T-helper 17 cell (primary cell): ENCODE measurements at places on chromosomes 11 and 22.

DNA sequence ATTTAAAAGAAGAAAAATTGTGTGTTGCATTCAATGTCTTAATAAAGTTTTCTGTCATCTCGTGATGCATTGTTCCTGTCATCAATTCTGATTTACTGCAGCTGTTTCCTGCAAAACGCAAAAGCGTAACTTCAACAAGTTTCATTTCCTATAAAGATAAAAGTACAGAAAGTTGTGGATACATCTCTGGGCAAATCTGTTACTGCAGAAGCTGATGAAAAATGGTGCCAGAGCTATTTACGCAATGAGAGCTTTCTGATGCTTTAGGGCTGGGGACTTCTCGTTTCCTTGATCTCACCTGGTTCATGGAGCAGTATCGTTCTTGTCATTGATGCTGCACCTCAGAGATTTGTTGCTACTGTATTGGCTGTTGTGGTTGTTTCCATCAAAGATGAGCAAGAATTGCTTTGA is 15.5 kb upstream of the MS4A12 start:
- H3K27me3 ChIP-seq, result no peaks in the 10 kb centered on the region
- H3K36me3 ChIP-seq, result no peaks in the 10 kb centered on the region
- H3K4me3 ChIP-seq, result no peak overlapping the region
- H3K27ac ChIP-seq, result no peak overlapping the region

GRCh38 chr22:27107824-27108223 is 450.4 kb downstream of the MIAT start:
- peaks cover 2% of the 10 kb centered on the region for H3K36me3 ChIP-seq
- H3K27me3 ChIP-seq, result peaks cover 2% of the 10 kb centered on the region
- H3K4me1 ChIP-seq, result no peaks in the 10 kb centered on the region
- no peak overlapping the region for H3K27ac ChIP-seq
- H3K4me3 ChIP-seq, result no peak overlapping the region

DNA sequence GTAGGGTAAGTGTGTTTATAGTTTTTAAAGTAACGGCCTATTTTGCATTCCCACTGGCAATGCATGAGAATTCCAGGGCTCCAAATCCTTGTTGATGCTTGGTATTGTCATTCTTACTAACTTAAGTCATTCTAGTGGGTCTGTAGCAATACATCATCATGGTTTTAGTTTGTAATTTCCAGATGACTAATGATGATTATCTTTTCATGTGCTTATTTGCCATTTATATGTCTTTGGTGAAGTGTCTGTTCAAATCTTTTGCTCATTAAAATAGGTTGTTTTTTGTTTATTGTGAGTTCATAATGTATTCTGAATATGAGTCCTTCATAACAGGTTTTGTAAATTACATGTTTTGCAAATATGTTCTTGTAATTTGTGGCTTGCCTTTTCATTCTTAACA is 31.2 kb downstream of the MTMR3 start:
- H3K4me3 ChIP-seq, result no peak overlapping the region
- DNase-seq, result no peak
- no peaks in the 10 kb centered on the region for H3K36me3 ChIP-seq
- no peaks in the 10 kb centered on the region for H3K27me3 ChIP-seq
- peaks cover 44% of the 10 kb centered on the region for H3K4me1 ChIP-seq
- peak overlapping the region; percentile 9 for H3K27ac ChIP-seq

- no peak for DNase-seq
- H3K4me1 ChIP-seq, result peaks cover 7% of the 10 kb centered on the region
- no peak overlapping the region for H3K27ac ChIP-seq
Observed at GRCh38 chr11:111574373-111575225, 27.6 kb upstream of the SIK2 start.

DNA sequence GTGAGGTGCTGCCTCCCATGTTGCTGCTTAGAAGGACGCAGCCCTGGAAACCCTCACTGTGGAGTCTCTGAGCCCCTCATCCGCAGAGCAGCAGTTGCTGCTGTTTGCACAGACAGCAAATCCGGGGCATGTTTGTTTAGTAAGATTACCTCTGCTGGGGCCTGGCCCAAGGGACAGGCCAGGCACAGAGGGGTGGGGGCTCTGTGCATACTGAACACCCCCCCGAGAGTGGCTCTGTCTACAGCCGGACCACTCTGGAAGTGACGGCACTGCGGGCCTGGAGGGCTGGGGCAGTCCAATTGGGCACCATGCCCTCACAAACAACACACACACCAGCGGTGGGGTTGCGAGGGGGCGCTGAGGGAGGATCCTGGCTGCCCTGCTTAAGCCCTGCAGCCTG is 22.9 kb upstream of the CCDC188 start:
- no peaks in the 10 kb centered on the region for H3K36me3 ChIP-seq
- no peak for DNase-seq
- no peak overlapping the region for H3K4me3 ChIP-seq
- H3K4me1 ChIP-seq, result no peaks in the 10 kb centered on the region

- H3K4me1 ChIP-seq, result no peaks in the 10 kb centered on the region
- H3K36me3 ChIP-seq, result no peaks in the 10 kb centered on the region
- no peak for DNase-seq
- H3K27ac ChIP-seq, result no peak overlapping the region
Observed at GRCh38 chr11:81888391-81888790, 845.3 kb downstream of the FAM181B start.

- no peaks in the 10 kb centered on the region for H3K4me1 ChIP-seq
- DNase-seq, result no peak
- no peaks in the 10 kb centered on the region for H3K27me3 ChIP-seq
Observed at GRCh38 chr11:40569947-40570531, 889.4 kb downstream of the LRRC4C start.

DNA sequence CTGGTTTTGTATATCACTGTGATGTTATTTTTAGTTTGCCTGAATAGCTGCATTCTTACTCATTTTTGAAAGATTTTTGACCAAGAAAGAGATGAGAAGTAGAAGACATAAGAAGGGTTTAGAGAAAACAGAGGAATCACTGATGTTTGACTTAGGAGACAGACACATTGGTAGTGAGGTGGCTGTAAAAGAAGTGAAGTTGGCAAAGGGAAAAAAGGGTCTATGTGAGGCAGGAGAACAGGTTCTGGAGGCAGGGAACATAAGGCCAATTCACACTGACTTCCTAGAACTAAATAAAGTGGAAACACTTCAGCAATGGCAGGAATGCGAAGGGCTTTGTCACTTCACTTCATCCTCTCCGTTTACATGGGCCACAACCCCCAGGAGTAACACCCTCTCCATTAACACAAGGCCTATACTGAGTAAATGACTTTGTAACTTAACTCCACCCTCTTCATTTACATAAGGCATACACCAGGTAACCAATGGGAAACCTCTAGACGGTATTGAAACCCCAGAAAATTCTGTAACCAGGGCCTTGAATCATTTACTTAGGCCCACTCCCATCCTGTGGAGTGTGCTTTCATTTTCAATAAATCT is 36.5 kb downstream of the CTSC start:
- H3K27me3 ChIP-seq, result no peaks in the 10 kb centered on the region
- peaks cover 11% of the 10 kb centered on the region for H3K36me3 ChIP-seq
- peak overlapping the region; percentile 67 for H3K4me3 ChIP-seq
- H3K4me1 ChIP-seq, result peaks cover 27% of the 10 kb centered on the region

DNA sequence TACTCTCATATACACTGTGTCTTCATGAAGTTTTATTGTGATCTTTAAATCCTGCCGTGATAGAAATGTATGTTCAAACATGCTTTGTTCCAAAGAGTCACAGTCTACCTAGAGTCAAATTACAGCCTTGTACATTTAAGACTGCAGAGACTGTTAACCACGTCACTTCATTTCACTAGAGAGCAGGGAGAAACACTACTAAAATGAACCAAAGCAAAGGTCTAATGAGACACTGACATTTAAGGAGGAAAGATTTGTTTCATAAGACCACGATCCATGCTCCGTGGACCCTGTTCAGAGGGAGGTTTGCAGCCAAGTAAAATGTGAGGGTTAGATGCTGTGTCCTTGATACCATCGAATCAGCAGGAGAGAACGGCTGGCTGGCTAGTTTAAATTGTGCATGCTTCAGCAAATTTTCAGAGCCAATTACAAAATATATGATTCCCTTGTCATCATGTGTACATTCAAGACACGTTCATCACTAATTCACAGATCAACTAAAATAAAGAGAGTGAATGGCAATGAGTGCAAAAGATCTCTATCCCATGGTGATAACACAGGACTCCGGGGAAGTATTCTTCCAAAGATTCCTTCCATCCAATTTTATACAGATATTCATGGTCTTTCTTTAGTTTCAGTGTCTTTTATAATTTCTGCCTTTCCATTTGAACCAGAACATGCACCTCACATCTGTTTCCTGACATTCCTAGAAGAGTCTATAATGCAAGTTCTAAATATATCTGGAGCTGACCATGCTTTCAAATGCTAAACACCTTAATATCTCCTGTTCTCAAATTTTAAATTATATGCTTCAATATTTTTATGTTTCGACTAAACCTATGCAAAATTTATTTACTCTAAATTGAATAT is 960.9 kb upstream of the FAT3 start:
- no peak for DNase-seq
- H3K4me1 ChIP-seq, result no peaks in the 10 kb centered on the region
- H3K27ac ChIP-seq, result no peak overlapping the region
- H3K36me3 ChIP-seq, result no peaks in the 10 kb centered on the region
- no peaks in the 10 kb centered on the region for H3K27me3 ChIP-seq
- H3K4me3 ChIP-seq, result no peak overlapping the region

GRCh38 chr11:76663486-76663810 is 7.1 kb downstream of the LRRC32 start:
- peaks cover 17% of the 10 kb centered on the region for H3K27me3 ChIP-seq
- no peak overlapping the region for H3K4me3 ChIP-seq
- H3K27ac ChIP-seq, result no peak overlapping the region
- peaks cover 31% of the 10 kb centered on the region for H3K4me1 ChIP-seq
- no peak for DNase-seq

DNA sequence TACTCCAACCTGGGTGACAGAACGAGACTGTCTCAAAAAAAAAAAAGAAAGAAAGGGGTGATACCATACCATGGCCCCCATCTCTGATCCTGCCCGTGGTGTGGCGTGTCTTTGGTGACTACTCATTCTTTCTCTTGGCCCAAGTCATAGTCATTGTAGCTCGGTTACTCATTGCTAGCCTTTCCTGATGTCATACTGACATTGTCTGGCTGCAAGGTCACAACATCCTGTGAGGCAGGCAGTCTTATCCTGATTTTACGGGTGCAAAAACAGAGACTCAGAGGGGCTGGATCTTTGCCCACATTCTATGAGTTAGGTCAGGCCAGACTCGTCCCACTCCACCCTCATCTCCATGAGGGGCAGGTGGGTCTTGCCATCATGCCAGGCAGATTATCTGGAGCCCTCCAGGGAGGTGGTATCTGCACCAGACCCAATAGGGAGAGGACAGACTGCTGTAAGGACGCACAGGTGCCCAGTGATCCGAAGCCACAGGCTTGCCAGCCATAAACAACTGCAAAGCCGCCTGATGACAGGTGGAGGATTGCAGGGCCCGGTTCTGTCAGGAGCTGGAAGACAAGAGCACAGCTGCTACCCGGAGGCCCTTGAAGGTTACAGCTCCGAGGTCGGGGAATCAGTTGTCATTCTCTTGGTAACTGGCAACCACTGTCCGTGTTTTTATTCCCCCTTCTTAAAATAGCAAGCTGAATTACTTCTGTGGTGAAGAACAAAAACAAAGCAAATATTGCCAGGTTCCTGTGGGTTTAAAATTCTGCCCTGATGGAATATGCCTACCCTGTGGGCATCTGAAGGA is 13.8 kb downstream of the TOM1 start:
- peaks cover 59% of the 10 kb centered on the region for H3K4me1 ChIP-seq
- no peak overlapping the region for H3K4me3 ChIP-seq
- H3K27me3 ChIP-seq, result no peaks in the 10 kb centered on the region
- peaks cover 2% of the 10 kb centered on the region for H3K36me3 ChIP-seq
- no peak for DNase-seq

DNA sequence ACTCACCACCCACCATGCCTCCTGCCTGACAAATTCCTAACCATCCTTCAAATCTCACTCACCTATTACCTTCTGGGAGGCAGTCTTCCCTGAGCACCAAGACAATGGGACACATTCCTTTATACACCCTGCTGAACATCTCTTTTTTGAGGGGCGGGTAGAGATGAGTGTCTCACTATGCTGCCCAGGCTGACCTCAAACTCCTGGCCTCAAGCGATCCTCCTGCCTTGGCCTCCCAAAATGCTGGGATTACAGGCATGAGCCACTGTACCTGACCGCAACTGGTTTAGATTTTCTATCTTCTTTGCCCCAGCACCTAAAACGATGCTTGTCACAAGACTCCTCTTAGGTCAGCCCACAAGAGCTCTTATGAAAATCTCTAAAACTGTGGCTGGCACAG is 7.1 kb downstream of the TIMM10 start:
- no peak for DNase-seq
- peak overlapping the region; percentile 58 for H3K4me3 ChIP-seq
- H3K27me3 ChIP-seq, result no peaks in the 10 kb centered on the region

- peak overlapping the region; percentile 72 for H3K27ac ChIP-seq
- DNase-seq, result no peak
- peaks cover 16% of the 10 kb centered on the region for H3K4me1 ChIP-seq
- peaks cover 10% of the 10 kb centered on the region for H3K27me3 ChIP-seq
Observed at GRCh38 chr11:78040691-78041379, 17.8 kb upstream of the KCTD14 start.

DNA sequence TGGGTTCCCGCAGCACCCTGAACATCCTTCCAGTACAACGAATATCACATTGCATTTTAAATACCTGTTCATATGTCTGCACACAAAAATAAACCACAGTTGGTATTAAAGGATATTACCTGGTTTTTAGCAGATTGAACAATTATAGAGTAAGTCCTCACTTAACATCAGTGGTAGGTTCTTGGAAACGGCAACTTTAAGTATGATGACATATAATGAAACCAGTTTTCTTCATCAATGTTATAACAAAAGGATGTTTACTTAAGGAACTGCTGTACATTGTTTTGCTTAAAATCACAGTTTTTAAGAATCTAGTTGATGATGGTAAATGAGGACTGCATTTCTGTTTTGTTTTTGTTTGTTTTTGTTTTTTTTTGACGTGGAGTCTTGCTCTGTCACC is 28.0 kb downstream of the TRIM66 start:
- peaks cover 11% of the 10 kb centered on the region for H3K4me1 ChIP-seq
- H3K27ac ChIP-seq, result no peak overlapping the region

- H3K4me3 ChIP-seq, result no peak overlapping the region
- DNase-seq, result no peak
- H3K4me1 ChIP-seq, result no peaks in the 10 kb centered on the region
- peaks cover 2% of the 10 kb centered on the region for H3K36me3 ChIP-seq
Observed at GRCh38 chr11:32531528-32531927, 52.1 kb upstream of the EIF3M start.

DNA sequence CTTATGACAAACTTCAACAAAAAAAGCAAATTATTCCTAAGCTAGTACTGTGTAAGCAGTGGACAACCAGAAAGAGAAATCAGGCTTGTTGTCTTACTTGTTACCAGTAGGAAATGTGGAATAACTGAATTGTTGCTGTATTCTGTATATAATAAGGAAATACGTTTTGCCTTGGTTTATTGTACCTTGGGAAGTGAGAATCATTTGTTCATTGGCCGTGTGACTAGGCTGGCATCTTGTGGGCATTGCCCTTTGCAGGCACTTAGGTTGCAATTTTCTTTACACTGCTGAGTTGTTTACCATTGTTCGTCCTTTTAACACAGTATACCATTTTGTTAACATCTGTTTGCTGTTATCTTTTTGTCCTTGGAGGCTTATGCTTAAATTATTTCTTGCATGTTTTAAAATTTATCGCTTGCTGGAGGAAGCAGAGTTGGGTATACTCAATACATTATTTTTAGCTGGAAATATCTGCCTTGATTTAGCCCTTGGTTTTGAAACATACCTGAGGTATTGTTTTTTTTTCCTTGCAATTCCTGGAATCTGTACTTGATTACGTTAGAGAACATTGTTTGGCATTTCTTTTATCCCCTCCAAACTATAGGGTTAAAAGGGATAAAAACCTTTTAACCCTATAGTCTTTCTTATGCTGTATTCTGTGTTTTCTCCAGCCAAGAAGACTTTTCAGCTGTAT is 109.3 kb downstream of the DDX10 start:
- no peak overlapping the region for H3K4me3 ChIP-seq
- H3K27me3 ChIP-seq, result no peaks in the 10 kb centered on the region
- DNase-seq, result no peak
- peaks cover 4% of the 10 kb centered on the region for H3K36me3 ChIP-seq
- H3K27ac ChIP-seq, result no peak overlapping the region
